ENCODE measurements at places on chromosomes 7 and 10. TPM values are rescaled to one million over a fixed set of nuclear protein-coding genes. Genes with fewer than 3 reads are reported as not detected.

LRRC17 gene
- total RNA-seq = 7.7 TPM

C7orf33 gene
- total RNA-seq = not detected

CYP26A1 gene
- total RNA-seq = 0.76 TPM

INHBA gene
- 5.4 TPM for total RNA-seq

TYW1B gene
- total RNA-seq = 14.2 TPM

CCAR1 gene
- total RNA-seq = 58.5 TPM

IL2RA gene
- total RNA-seq = not detected

TIMM23B gene
- total RNA-seq = 0.29 TPM

ALOX5 gene
- total RNA-seq = 3.5 TPM

NUTM2A gene
- total RNA-seq = 1.1 TPM

FKBP6 gene
- total RNA-seq = not detected

EPDR1 gene
- total RNA-seq = 25.1 TPM

ADIRF gene
- total RNA-seq = 238 TPM

WDR11 gene
- total RNA-seq = 74.4 TPM

MRLN gene
- total RNA-seq = not detected

BNIP3 gene
- total RNA-seq = 122 TPM

All from uterus (tissue), 4 donors.